Caco-2 (cell line): ENCODE measurements at places on chromosomes 1 and 21. TPM values are rescaled to one million over a fixed set of nuclear protein-coding genes. Genes with fewer than 3 reads are reported as not detected.
A peak's percentile ranks its signal among the peaks of the same experiment; 100 is the strongest.

SGIP1 gene
- not detected in 2 replicates for total RNA-seq

ARHGEF16 gene
- 35.6 and 40.6 TPM in 2 replicates for total RNA-seq

MAP3K21 gene
- 9.6 and 10.4 TPM in 2 replicates for total RNA-seq

FCAMR gene
- total RNA-seq, result 0.18 TPM in 1 of 2 replicates, not detected in the other

CLCA1 gene
- not detected in 2 replicates for total RNA-seq

UBL4B gene
- not detected in 2 replicates for total RNA-seq

PLCH2 gene
- total RNA-seq, result 0.27 and 0.32 TPM in 2 replicates

GRCh38 chr1:154448331-154448811 is 43.2 kb downstream of the IL6R start:
- no peak for DNase-seq

DNA sequence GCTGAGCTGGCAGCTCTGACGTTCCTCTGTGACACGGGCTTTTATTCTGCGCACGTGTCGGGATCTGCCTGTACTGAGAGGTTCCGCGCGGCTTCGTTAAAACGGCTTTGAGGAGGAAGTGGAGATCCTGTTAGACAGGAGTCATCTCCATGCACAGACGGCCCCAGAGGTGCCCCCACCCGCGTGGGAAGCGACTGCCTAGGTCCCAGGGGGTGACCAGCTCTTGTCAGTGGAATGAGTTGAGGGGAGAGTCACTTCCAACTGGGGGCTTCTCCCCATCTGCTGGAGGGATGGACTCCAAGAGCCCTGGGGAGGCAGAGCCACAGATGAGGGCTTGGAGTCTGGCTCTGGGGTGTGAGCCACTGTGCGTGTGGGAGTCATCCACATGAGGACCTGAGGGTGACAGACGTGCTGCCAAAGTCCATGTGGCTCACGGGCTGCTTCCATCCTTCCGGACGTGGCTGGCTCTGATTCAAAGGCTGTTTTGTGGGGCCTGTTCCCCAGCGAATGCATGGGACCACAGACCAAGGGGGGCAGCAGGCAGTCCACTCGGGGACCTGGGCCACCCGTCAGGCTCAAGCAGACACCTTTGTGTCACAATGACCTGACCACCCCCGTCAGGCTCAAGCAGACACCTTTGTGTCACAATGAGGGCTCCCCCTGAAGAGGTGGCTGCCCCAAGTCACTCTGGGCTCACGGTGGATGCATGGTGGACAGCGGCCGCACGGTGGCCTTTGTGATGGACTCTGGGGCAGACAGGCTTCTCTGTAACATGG is 26.8 kb downstream of the PTTG1IP start:
- no peak for DNase-seq

DNA sequence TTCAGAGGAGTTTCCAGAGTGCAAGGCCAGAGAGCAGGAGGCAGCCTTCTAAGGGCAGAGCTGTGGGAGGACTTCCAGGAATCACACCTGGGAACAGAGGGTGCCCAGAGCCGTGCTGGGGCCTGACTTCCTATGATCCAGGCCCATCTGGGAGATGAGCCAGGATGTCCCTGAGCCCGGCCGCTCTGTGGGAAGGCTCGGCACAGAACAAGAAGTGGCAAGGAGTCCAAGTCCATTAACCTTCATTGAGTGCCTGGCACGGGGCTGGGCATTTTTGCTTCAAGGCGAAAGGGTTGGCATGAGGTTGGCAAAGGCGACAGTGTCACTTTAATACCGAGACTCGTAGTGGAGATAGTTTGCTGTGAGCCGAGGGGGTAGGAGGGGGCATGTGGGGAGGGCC is 18.2 kb downstream of the TMEM201 start:
- no peak for DNase-seq

GRCh38 chr1:193265716-193266115 is 79.3 kb upstream of the B3GALT2 start:
- DNase-seq, result no peak

- no peak for DNase-seq
Observed at GRCh38 chr1:85822696-85823095, 114.5 kb upstream of the ZNHIT6 start.

GRCh38 chr1:183635099-183635605 is 431 bp downstream of the ARPC5 start:
- DNase-seq, result peak; percentile 53

DNA sequence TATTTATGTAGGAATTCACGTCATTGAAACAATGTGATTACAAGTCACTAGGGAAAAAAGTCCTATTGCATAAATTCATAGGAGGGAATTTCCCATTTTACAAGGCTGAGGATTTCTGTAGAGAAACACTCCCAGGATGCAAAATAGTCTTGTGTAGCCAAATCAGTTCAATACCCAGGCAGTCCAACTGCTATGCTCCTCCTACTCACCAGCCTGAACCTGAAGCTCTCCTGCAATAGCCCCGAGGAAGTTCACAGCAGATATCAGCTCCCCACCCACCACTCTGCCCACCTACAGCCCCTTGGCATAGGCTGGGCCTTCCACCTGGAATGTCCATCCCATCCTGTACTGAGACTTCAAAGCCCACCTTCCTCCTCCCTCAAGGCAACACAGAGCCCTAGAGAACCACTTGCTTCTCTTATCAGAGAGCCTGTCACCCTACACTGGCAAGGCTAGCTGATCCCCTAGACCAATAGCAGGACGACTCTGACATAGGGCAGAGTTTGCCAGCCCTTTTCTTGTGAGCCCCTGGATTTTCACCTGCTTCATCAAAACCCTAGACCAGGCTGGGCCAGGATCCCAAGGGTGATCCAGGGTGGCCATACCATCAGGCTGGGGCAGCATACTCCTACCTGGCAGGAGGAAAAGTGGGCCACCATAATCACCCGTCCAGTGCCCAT is 1.5 kb downstream of the LSS start:
- DNase-seq, result no peak

- DNase-seq, result no peak
Observed at GRCh38 chr1:172540635-172541034, 7.7 kb downstream of the SUCO start.

GRCh38 chr1:231803353-231803752 is 176.8 kb downstream of the DISC1 start:
- no peak for DNase-seq

GRCh38 chr1:222523852-222524251 is 24.1 kb downstream of the HHIPL2 start:
- no peak for DNase-seq

GRCh38 chr1:214466403-214467077 is 84.9 kb downstream of the PTPN14 start:
- DNase-seq, result peak; percentile 33
